ENCODE measurements at places on chromosomes 7 and 10.

GRCh38 chr10:72800000-72800740, 93.4 kb upstream of the OIT3 start:
- no peak for DNase-seq

- no peak for DNase-seq
Measured at GRCh38 chr7:120981888-120982615, 6.5 kb upstream of the CPED1 start.

- DNase-seq = no peak
Measured at GRCh38 chr7:35849158-35849831, 48.4 kb downstream of the SEPTIN7 start.

GRCh38 chr10:71462062-71462935, 65.6 kb downstream of the CDH23 start:
- no peak for DNase-seq

- no peak for DNase-seq
Measured at GRCh38 chr7:144048648-144049047, at the start of gene OR2A5. Gene OR2A5 (plus strand): TSS chr7:144048948. CDS start chr7:144050402, 1,454 bp downstream.
